Fibroblast of skin of left quadriceps (primary cell): ENCODE measurements at places on chromosomes 12 and 14.
A peak's percentile ranks its signal among the peaks of the same experiment; 100 is the strongest.

- no peak for DNase-seq
These were observed 159.9 kb upstream of the NOS1 start for GRCh38 chr12:117521346-117521745.

GRCh38 chr14:106511006-106511799 is 984.8 kb downstream of the TMEM121 start:
- no peak for DNase-seq

DNA sequence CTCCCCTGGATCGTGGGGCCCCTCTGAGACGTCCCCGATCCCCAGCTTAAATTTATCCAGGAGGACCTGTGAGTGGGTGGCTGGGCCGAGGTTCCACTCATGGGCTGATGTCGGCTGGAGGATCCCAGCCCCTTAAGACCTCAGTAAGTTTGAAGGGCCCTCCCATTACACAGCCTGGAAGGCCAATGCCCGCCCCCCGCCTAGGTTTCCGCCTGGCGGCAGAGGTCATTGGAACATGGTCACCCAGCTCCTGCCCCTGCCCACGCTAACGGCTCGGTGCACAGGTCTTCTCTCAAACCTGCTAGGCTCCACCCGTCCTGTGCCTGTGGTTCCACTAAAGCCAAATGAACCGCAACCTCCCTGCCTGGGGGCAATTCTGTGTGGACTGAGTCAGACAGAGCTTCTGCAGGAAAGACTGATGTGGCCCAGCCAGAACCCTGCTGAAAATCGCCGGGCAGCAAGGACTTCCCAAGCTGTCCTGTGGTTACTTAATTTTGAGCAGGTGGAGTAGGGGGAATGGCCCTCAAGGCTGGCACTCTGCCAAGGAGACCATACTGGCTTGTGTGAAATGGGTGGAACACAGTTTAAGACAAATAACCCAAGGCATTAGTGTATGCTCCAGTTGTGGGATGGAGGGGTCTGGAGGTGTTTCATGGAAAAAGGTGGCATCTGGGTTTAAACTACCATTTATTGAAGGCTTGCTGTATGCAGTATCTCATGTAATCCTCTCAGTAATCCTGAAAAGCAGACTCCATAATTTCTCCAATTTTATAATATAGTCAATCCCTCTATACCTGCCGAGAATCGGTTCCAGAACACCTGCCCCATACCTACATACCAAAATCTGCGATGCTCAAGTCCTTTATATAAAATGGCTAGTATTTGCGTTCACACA is 903 bp upstream of the NT5DC3 start:
- DNase-seq: no peak

DNA sequence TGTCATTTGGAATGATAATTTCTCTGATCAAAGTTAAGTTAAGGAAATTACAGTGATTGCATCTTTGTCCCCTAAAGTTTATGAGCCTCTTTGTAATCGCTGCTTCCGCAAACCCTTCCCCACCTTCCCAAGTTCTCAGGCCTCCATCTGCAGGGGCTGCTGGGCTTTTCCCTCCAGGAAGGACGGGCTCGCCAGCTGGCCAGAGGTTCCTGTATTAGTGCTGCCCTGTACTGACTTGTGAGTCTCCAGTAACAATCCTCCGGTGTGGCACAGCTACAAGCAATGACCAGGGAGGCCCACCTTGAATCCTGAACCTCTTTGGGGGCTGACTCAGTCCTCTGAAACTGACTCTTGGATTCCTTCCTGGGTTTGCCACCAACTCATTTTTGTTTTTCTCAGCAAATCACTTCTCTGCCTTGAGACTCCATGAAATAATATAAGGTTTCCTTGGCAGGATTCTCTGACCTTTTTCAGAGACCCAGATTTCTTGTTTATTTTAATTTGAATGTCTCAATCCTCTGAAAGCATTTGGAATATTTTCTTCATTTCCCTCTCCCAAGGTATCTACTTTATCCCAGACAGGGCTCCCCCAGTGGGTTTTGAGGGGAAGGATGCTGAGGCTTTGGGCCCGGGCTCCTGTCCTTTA is 398.6 kb downstream of the ZFP36L1 start:
- DNase-seq: no peak

- DNase-seq: no peak
These were observed 18.4 kb downstream of the AMN start for GRCh38 chr14:102940729-102941362.

DNA sequence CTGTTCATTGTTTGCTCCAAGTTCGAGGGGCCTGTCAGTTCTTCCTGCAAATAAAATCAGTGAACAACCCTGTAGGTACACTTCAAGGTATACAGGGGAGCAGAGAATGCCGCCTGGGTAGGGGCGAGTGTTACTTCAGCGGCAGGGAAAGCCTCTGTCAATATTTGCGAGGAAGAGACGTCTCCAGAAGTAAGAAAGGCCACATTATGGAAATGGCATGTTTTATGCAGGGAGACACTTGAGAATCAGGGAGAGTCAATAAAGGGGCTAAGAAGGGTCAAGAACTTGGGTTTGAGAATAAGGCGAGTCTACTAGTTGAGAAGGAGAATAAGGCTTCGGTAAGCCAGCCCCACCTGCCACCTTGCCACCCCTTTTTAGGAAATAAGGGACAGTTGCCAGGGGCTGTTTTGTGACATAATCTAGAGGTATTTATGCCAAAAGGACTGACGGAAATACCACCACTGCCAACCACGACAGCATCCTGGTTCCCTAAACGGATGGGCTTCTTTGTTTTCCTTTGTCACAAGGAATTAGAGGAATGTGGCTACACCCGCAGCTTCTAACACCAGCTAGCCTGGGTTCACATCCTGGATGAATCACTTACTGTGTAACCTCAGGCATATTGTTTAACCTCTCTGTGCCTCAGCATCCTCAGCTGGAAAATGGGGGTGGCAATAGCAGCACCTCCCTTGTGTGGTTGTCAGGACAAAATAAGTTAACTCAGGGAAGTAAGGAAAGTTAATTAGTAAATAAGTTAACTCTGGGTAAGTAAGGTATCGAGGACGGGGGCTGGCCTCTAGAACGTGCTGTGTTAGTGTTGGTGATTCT is 67.7 kb downstream of the EID3 start:
- DNase-seq: no peak

DNA sequence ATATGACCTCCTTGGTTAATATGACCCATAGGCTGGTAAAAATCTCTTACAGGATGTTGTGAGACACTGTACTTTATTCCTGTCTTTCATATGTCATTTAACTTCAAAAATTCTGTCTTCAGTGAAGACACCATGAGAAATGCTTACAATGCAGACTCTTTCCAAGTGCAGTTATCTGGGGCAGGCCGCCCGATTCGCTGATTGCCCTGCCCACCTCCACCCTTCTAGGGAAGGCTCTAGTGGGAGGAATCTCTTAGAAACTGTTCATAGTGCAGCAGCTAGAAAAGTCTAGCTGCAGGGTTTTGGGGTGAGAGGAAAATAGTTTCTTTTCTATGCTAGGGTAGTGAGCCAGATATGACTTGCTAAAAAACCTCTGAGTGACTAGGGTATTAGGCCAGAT is 15.0 kb upstream of the CIPC start:
- DNase-seq: no peak

GRCh38 chr12:1613860-1614259 is 15.2 kb upstream of the WNT5B start:
- no peak for DNase-seq

- no peak for DNase-seq
These were observed 91.8 kb upstream of the NPAS3 start for GRCh38 chr14:32846821-32847365.

GRCh38 chr14:61343991-61344405 is 22.6 kb downstream of the PRKCH start:
- DNase-seq: no peak

- peak; percentile 36 for DNase-seq
These were observed 49.2 kb upstream of the SGPP1 start for GRCh38 chr14:63777024-63777423.

DNA sequence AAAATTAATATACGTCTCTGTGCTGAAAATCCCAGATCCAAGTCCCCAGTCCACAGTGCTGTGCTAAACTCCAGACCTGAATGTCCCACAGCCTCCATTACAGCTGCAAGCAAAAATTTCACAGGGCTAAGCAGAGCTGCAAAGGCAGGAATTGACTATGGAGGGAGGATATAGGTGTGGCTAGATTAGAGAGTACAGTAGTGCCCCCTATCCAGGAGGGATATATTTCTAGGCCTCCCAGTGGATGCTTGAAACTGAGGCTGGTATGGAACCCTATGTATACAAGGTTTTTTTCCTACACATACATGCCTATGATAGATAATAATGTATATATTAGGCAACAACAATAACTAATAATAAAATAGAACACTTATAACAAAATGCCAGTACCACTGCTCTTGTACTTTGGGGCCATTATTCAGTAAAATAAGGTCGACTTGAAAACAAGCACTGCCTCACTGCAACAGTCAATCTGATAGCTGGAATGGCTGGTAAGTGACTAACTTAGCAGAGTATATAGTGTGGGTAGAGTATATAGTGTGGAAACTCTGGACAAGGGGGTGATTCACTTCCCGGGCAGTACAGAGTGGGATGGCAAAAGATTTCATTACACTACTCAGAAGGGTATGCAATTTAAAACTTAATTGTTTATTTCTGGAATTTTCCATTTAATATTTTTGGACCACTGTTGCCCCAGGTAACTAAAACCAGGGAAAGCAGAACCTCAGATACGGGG is 82.7 kb downstream of the C14orf132 start:
- DNase-seq: no peak

DNA sequence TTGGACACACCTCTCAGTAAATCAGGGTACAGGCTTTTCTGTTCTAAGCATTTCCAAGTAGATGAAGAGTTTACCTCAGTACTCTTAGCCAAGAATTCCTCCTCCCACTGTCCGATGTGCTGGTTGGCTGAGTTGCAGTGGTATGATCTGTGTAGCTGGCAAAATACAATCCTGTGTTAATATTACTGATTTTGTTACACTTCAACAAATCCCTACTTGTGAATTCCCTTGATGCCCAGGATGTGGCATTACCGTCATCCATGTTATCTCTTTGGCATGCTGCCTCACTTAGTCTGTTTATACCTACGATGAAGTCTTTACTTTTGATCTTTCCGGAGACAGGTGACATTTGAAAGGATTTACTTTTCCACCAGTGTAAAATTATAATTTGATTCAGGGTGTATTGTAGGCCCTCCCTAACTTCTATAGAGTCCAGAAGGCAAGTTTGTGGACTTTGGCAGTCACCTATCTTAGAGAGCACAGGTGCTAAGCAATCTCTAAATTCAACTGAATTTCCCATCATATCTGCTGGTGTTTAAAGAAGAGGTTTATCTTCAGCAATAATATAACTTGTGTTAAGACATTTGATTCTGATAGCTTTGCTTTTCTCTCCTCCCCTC is 10.1 kb downstream of the CCDC196 start:
- no peak for DNase-seq

DNA sequence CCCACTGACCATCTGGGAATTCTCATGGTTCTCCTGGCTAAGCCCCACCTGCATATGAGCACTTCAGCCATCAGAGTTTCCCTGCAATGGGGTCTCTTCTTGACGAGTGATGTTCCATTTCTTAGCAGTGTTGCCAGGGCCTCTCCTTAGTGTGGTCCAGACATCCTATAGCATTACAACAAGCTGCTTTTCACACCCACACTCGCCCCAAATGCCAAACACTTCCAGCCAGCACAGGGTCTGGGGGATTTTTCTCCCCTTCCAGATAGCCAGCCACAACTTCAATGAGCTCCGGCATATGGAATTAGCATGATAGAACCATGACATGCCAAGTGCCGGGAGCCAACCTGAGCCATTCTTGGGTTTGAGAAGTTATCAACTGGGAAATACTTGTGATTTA is 267.4 kb downstream of the ZFP36L1 start:
- no peak for DNase-seq

DNA sequence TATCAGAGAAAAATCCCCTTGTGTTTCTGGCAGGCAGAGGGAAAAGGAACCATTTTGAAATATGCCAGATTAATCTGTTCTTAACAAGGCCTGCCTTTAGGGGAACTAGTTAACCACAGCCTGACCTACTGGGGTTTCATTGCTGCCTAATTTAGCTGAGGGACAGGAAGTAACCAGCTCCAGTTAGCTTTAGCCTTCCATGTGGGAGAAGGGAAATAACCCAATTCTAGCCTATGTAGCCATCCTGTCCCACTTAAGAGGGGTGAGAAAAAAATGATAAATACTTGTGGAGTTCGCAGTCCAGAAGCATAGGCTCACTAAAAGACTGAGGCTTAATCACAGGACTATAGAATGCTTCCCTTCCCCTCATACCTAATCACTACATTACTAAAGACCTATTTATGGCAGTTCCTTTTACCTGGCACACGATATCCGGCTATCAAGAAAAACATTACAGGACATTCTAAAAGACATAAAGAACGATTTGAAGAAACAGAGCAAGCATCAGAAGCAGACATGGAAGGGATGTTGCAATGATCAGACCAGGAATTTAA is 22.8 kb downstream of the COX8C start:
- DNase-seq: no peak

DNA sequence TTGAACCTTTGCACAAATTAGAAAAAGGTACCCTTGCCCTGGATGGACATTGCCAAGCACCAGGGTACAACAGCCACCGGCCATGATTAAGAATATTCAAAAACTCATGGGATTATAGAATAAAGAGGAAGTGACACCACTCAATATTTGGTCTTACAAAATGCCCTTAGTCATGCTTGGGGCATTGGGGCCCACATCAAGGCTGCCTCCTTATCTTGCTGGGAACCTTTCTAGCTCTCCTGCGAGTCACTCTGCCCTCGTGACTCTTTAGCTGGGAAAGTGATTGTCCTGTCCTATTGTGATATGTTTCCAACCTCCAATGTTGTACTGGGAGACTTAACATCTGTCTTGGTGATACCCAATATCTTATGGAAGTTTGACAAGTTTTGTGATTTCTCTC is 57.8 kb downstream of the GTF2A1 start:
- DNase-seq: no peak

DNA sequence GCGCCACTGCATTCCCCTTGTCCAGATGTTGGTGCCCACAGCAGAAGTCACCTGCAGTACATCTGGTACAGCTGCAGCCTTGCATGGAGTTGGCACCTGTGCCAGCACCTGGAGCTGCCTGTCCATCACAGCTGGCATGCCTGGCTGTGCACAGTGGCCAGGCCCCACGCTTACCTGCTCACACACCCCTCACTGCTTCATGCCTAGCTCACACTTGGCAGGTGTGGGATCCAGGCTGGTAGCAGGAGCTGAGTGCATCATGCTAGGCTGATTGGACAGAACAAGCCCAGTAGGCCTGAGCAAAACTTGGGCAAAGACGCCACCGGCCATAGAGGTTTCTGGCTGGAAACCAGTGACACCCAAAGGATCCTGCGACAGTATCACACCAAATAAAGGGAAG is 402.8 kb downstream of the FOXG1 start:
- no peak for DNase-seq
